Activated CD8-positive, alpha-beta memory T cell treated with anti-CD3 and anti-CD28 coated beads for 4 hours (primary cell): ENCODE measurements at places on chromosomes 12 and 14.

DNA sequence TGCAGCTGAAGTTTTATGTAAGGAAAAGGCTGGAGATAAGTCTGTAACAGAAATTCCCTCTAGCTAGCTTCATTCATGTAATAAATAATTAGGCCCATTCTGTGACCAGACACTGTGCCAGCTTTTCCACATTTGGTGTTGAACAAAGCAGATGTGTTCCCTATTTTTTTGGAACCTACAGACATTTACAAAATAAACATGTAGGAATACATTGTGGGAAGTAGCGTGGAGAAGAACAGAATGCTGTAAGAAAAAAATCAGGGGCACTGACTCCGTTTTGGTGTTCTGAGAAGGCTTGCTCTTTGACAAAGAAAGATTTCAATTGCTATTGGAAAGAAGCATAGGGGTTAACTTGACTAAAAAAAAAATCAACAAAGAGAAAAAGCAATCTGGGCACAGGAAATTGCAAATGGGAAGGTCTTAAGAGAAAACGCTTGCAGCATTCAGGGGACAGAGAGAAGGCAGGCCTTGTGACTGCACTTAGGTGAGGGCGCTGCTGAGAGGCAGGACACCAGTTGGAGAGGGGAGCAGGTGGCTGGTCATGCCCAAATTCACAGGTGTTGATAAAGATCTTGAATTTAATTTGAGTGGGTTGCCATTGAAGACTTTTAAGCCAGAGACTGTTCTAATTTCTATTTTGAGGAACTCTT lies 4.0 kb downstream of the FAR2 start:
- no peak for DNase-seq

DNA sequence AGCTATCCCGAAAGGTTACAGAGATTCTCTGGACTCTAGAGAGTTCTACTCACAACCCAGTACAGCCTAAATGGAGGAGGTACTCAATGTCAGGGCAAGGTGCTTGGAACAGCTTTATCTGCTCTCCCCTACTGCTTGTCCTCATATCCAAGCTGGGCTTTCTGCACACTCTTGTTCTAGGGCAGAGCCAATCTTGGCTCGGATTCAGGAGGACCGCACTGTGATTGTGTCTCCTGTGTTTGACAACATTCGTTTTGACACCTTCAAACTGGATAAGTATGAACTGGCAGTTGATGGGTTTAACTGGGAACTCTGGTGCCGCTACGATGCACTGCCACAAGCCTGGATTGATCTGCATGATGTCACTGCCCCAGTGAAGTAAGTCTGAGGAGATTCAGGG lies 25.0 kb downstream of the GALNT8 start:
- DNase-seq = no peak

- DNase-seq = no peak
Observed at GRCh38 chr12:111764120-111764821, 2.5 kb upstream of the ALDH2 start.

DNA sequence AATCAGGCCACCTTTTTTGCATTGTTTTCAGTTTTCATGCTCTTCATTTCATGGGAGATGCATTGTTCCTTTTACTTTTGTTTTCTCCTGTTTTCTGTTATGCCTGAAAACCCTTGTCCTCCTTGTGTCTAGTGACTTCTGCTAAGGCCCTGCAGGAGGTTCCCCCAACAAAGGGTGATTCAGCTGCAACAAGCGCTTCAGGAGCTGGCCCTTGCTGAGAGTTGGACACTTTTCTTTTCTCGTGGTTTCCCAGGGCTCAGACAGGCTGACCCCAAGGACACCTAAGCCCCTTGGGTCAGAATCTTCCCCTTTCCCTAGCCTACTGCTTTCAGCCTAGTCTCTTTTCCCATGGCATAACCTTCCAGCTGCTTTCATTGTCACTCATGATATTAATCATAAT lies 98.9 kb downstream of the PLXNC1 start:
- no peak for DNase-seq

- no peak for DNase-seq
Observed at GRCh38 chr12:71128191-71128788, 29.5 kb downstream of the TSPAN8 start.

GRCh38 chr14:56131004-56131864 lies 13.0 kb downstream of the PELI2 start:
- DNase-seq = no peak

GRCh38 chr12:32876004-32876403 lies 20.6 kb downstream of the PKP2 start:
- DNase-seq = no peak

- no peak for DNase-seq
Observed at GRCh38 chr14:95891742-95892141, 15.1 kb downstream of the TUNAR start.

DNA sequence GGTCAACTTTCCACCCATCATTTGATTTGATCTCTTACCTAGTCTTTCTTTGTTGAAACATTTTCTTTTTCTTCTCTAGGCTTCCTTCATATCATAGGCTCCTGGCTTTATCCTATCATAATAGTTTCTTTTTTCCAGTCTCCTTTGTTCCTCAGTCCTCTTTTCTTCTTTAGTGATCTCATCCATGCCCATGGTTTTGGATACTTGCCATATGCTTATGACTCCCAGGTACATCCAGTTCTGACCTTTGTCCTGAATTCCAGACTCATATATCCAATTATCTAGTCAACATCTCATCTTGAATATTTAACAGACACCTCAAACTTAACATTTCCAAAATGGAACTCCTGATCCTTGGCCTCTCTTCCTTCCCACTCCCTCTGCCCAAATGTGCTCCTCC lies 36.1 kb upstream of the KRAS start:
- DNase-seq = no peak

DNA sequence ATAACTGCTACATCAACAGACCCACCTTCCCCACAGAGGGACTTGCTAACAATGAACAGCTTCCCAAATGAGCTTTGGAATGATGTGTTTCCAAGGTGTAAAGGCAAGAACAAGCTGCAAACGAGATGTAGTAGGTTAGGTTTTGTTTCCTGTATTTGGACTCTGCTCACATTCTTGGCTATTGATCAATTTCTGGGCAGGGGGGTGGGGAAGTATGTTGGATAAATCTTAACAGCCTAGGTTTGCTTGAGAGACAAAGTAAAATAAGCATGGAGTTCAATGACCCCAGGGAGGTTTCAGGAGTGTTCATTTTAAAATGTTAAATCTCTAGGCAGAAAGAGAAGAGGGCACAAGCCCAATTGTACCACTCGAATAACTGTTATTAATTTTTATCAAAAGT lies 146.6 kb downstream of the DPY19L2 start:
- DNase-seq = no peak

DNA sequence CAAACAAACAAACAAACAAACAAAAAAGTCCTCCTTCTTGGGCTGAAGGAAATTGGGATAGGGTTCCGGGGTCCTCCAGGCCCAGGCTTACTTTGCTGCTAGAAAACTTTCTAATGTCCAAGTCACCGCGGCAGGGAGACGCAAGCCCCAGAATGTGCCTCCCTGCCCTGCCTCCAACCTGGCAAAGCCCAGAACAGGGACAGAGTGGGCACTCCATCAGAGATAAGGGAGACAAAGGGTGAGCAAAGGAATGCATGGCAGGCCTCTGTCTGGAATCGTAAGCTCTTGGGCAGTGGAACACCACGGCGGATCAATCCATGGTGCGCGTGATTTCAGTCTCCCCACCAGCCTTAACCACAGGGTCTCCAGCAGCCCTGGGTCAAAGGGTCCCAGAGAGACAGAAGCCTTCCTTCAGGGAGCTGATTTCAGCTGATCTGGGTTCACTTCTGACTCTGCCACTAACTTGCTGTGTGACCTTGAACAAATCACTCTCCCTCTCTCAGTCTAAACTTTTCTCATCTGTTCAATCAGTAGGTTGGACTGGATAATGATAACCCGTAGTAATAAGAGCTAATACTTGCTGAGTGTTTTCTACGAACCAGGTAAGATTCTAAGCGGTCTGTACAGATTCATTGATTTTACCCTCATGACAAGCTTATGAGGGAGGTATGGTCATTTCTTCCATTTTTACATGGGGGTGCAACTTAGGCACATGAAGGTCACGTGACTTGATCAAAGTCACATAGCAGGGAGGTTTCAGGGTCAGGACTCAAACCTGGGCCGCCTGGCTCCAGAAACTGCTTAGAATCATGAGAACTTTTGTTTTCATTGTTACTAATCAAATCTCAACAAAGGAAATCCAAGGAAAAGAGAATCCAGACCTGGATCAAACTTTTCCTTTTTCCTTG lies 12.7 kb downstream of the RILPL1 start:
- no peak for DNase-seq

- DNase-seq = no peak
Observed at GRCh38 chr14:103317251-103317650, 16.8 kb upstream of the EIF5 start.

DNA sequence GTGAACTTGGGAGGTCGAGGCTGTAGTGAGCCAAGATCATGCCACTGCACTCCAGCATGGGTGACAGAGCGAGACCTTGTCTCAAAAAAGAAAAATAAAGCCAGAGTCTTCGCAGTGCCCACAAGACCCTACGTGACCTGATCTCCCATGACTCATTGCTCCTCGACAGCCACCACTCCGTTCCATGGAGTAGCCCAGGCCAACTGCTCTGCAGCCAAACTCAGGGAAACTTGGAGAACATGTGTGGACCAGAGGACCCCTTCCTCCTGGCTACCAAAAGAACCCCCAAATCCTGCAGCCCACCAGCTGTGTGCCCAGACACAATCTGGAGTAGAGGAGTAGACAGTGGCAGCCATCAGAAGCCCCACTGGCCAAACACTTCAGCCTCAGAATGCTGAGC lies 32.1 kb upstream of the PPP2R5C start:
- DNase-seq = no peak

DNA sequence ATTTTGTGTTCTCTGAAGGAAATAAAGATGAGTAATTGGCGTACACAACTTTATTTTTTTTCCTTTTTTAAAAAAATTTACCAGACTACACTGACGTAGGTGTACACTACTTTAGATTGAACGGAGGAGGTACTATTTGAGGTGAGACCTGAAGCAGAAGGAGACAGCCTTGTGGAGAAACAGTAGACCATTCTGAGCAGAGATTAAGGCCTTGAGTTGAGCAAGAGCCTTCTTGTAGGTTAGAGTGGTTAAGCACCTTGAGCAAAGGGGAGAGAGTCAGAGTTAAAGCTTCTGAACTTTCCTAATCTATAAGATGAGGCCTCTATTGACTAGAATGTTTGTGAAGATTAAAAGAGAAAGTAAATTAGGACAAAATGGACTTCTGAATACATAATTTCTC lies 2.5 kb downstream of the LEMD3 start:
- DNase-seq = no peak

- DNase-seq = no peak
Observed at GRCh38 chr14:75283833-75284563, 5.4 kb downstream of the FOS start.

DNA sequence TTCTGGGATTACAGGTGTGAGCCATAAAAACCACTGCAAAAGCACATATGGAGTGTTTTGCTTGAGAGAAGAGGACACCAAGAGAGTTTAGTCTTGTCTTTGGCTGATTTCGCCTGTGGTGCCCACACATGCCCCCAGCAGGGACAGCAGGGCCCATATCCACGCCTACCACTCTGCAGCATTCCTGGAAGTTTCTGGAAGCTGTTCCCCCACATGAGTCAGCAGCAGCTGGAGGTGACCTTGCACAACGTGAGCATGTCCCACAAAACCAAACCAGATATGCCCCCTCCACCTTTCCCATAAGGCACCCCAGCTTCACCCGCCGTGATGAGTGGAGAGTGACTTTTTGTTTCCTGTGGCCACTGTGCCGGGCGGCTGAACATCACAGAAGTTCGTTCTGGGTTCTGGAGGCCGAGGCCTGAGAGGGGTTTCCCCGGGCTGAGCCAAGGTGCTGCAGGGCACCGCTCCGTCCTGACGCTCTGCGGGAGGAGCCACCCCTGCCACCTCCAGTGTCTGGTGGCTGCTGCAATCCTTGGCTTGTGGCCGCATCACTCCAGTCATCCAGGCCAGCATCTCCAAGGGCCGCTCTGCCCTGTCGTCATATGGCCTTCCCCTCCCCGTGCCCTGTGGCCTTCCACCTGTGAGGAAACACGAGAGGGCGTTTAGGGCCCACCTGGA lies 4.7 kb downstream of the ASPG start:
- no peak for DNase-seq

- DNase-seq = no peak
Observed at GRCh38 chr14:59026081-59026480, 162.4 kb upstream of the DAAM1 start.

DNA sequence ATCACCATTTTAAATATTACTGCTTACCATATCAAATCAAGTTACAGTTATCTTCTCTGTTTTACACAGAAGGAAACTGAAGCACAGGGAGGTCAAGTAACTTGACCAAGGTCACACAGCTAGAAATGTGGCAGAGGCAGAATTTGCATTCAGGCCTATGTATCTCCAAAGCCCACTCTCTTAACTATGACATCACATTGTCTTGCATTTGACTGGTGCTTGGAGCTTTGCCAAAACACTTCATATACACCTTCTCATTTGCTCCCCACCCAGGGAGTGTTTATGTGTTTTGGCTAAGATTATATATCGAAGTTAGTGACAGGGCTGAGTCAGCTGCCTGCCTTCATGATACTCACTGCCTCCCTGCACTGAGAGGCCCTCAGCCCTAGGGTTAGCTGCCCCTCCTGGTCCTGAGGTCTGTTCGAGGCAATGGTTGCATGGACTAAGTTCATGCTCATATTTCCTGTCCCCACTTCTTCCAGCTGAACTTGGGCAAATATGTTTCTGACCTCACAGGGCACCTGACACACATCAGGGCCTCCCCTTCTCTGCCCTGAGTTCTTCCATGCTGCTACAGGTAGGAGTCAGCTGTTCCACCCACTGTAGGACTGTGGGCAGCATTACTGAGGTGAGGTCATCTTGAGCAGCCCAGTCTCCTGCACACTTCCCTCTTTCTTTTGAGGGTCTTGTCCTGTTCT lies 1.8 kb downstream of the GALNT6 start:
- no peak for DNase-seq
